ENCODE measurements at places on chromosomes 4 and X.

- DNase-seq: no peak
Observed at GRCh38 chr4:106775636-106776035, 260.5 kb downstream of the DKK2 start.

- peak; percentile 62 for DNase-seq
Observed at GRCh38 chrX:55907968-55908607, 190.5 kb downstream of the RRAGB start.

DNA sequence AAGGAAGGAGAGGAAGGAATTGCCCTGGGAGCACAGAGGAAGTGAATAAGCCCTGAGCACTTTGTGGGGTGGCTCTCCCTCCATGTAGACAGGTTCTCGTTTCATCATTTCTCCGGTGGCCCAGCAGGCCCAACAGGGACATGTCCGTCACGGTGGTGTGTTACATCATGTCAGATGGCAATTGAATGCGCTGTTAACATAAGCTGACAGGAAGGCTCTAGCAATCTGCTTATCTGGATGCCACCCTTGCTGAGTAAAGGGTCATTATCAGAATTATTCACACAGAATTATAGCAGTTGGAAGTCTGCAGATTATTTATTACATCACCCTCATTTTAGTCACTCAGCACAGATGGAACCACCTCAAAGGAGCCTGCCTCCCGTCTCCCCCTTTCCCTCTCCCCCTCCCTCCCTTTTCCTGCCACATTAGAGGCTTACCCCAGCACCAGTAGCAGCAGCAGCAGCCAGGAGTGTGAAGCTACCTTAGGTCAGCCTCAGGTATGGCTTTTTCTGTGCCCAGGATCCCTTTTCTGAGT lies 124.3 kb upstream of the TRIM2 start:
- no peak for DNase-seq

- DNase-seq: no peak
Observed at GRCh38 chrX:111848541-111848940, 27.4 kb upstream of the TRPC5OS start.

DNA sequence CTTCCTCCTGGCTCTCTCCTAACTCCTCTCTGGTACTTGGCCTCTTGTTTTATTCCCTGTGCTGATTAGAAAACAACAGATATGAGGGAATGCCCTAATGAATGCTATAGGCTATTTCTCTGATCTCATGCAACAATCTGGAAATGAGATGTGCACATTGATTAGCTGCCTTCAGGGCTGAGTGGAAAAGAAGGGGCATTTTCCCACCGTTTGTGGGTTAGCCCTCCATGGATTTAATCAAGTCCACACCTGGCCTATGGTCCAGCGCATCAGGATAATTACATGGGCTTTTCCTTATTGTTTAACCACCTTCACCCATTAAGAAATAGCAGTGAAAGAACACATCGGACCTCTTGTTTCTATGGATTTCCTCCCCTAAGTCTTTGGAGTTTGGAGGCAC lies 70.0 kb downstream of the CAPN6 start:
- DNase-seq: no peak

- DNase-seq: no peak
Observed at GRCh38 chr4:86242677-86243076, 117.2 kb downstream of the MAPK10 start.

GRCh38 chr4:41181037-41181436 lies 33.3 kb downstream of the APBB2 start:
- DNase-seq: no peak

DNA sequence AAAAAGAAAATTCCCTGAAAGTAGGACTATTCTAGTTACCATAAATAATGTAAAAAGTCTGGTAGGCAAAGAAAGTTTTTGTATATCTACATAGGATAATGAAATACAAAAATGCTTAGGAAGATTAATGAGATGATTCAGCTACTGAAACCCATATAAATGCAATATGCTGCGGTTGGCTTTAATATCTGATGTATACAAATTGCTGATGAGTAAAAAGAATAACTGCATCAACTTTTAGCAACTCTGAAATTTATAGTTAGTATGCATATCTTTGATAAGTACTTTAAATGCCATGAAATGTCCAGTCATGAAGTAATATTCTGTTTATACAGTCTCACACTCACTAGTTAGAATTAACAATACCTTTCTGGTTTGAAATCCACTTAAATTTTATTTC lies 404.8 kb downstream of the TLL1 start:
- no peak for DNase-seq
